WTC11 (cell line): ENCODE measurements at places on chromosomes 6 and 20. TPM values are rescaled to one million over a fixed set of nuclear protein-coding genes. Genes with fewer than 3 reads are reported as not detected.

- H3K27ac ChIP-seq = no peak overlapping the region
- H3K36me3 ChIP-seq = peaks cover 3% of the 10 kb centered on the region; the same call in 1 of the 2 replicates
- no peak for DNase-seq
- H3K4me1 ChIP-seq = peaks cover 53% of the 10 kb centered on the region
- H3K27me3 ChIP-seq = peaks cover 4% of the 10 kb centered on the region
- H3K4me3 ChIP-seq = peak overlapping the region; percentile 82
Measured at GRCh38 chr6:105401247-105402089, 1.4 kb downstream of the PREP start.

PNLDC1 gene
- 0.16 to 0.39 TPM (median 0.34 TPM) in 3 replicates for total RNA-seq

MTFR2 gene
- total RNA-seq = 8.2 to 8.5 TPM (median 8.5 TPM) in 3 replicates

- H3K36me3 ChIP-seq = no peaks in the 10 kb centered on the region
- H3K27me3 ChIP-seq = peaks cover 2% of the 10 kb centered on the region
- DNase-seq = peak; percentile 14
- peaks cover 37% of the 10 kb centered on the region for H3K4me1 ChIP-seq
- peak overlapping the region; percentile 99 for H3K27ac ChIP-seq
- peak overlapping the region; percentile 95 for H3K4me3 ChIP-seq
Measured at GRCh38 chr20:21125072-21125848, 622 bp upstream of the KIZ start.

HLA-DPB1 gene
- total RNA-seq = 18.0 to 23.9 TPM (median 21.3 TPM) in 3 replicates

DNA sequence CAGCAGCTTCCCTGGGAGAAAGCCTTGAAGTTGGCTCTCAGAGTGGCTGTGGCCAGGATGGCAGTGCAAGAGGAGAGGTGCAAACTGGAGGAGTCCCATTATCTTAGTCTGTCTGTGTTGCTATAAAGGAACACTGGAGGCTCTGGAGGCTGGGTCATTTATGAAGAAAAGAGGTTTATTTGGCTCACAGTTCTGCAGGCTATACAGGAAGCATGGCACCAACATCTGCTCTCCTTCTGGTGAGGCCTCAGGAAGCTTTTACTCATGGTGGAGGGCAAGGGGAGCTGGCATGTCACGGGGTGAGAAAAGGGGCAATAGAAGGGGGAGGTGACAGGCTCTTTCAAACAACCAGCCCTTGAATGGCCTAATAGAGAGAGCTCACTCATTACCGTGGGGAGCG lies 47.1 kb downstream of the PSMG4 start:
- H3K27ac ChIP-seq = no peak overlapping the region; the same call in 1 of the 2 replicates
- no peaks in the 10 kb centered on the region for H3K27me3 ChIP-seq
- no peak for DNase-seq
- peaks cover 34% of the 10 kb centered on the region for H3K36me3 ChIP-seq
- peaks cover 12% of the 10 kb centered on the region for H3K4me1 ChIP-seq

DNA sequence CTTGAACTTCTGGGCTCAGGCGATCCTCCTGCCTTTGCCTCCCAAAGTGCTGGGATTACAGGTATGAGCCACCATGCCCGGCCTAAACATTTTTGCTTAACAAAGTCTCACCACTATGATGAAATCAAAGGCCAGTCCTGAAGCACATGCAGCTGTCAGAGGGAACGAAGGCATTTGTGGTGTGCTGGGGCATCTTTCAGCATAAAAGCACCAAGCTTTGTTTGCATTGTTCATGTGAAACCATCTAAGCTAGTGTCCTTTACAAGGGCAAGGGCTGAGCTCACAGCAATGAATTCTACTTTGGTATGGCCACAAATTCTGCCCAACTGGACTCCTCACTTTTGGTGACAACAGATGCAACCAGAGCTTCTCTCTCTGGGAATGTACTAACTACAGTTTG lies 66.8 kb downstream of the ZFP64 start:
- H3K36me3 ChIP-seq = no peaks in the 10 kb centered on the region
- H3K27ac ChIP-seq = no peak overlapping the region
- no peak for DNase-seq
- no peak overlapping the region for H3K4me3 ChIP-seq

RAET1G gene
- not detected in 3 replicates for total RNA-seq
